ENCODE measurements at places on chromosomes 2 and 18.

GRCh38 chr18:45723567-45724355, at the start of gene SLC14A1:
SLC14A1 (plus strand) TSS chr18:45724181; CDS start chr18:45730321, 6,140 bp downstream.
- DNase-seq = no peak

GRCh38 chr2:231781798-231782726, 980 bp upstream of the PDE6D start:
- no peak for DNase-seq

DNA sequence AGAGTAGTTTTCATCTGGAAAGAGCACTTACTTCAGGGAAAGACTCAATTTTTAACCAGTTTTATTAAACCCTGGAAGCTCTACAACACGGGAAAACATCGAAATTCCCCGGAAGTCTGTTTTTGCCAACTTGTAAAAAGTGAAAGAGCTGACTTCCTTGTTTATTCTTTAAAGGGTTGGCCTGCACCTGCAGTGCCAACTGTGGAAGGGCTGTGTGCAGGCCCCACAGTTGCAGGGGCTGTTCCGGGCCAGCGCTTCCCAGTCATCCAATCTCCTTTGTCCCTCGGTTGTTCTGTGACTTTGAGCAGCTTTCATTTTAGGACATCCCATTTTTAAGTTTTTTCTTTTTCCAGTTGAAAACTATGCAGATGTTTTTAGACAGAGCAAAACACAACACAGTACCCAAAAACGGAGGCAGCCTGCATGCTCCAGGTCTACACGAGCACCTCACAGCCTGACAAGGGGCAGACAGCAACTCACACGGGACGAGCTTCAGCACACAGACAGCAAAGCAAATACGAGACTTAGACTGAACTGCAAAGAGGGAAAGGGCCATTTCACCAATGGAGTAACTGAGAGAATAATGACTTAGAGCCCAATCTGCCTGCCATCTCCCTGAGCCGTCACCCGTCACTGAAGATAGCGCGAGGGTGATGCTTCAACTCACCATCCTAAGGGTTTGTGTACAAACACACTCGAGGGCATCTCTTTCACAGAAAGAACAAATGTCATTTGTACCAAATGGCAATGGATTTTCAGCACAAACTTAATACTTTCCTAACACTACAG, 70.6 kb downstream of the EMILIN2 start:
- no peak for DNase-seq

- DNase-seq = no peak
Observed at GRCh38 chr2:111035830-111036441, 84.8 kb upstream of the BCL2L11 start.

GRCh38 chr2:69034122-69034521, 21.1 kb downstream of the ANTXR1 start:
- DNase-seq = no peak

GRCh38 chr2:43518181-43518580, 77.7 kb downstream of the THADA start:
- DNase-seq = no peak

DNA sequence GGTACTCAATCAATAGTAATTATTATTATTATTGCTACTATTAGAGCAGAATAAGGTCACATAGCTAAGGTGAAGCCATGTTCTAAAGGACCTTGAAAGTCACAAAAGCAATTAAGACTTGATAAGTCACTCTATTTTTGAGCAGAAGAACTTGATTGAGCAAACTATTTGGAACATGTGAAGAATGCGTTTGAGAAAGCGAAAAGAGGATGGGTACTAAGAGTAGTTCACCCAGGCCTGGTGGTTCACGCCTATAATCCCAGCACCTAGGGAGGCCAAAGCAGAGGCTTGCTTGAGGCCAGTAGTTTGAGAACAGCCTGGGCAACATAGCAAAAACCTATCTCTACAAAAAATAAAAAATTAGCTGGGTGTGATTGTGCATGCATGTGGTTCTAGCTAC, 7.2 kb upstream of the RTN4 start:
- DNase-seq = no peak

GRCh38 chr2:219573166-219573565, 1.1 kb downstream of the INHA start:
- no peak for DNase-seq

- DNase-seq = no peak
Observed at GRCh38 chr2:42944779-42945415, 152.5 kb upstream of the HAAO start.

DNA sequence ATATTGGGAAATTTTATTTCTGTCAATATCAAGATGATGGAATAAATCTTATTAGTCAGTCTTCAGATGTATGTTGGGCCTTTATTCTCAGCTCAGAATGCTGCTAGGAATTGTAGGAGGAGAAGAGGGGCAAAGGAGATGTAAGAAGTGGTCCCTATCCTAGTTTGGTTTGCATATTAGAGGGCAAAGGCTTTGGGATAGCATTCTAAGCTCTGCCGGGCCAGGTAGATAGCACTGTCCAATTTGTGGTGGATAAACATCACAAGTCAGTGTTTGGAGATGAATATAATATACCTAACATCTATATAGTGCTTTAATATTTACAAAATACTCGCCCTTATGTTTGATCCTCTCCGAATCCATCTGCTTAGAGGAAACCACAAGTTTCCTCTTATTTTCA, 149.2 kb downstream of the GULP1 start:
- DNase-seq = no peak

GRCh38 chr2:176035013-176035691, 33.1 kb upstream of the LNPK start:
- DNase-seq = no peak

DNA sequence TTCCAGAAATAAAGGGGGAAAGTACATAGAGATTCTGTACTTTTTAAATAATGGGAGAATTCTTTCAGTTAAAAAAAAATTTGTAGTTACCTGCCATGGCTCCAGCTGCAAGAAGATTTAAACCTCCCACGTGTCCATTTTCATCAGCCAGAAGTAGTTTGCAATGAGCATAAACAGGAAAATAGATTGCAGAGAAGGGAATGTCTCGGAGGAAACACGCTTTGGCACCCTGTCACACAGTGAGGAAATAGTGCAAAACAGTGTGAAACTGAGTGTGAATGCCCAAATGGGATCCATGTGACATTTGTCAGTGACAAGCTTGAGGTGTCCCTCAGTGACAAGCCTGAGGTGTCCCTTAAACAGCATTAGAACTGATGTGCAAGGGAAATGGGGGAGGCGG, 102.7 kb downstream of the SLC25A12 start:
- DNase-seq = no peak

GRCh38 chr2:176128172-176128981, 1.1 kb upstream of the HOXD8 start:
- DNase-seq = no peak

DNA sequence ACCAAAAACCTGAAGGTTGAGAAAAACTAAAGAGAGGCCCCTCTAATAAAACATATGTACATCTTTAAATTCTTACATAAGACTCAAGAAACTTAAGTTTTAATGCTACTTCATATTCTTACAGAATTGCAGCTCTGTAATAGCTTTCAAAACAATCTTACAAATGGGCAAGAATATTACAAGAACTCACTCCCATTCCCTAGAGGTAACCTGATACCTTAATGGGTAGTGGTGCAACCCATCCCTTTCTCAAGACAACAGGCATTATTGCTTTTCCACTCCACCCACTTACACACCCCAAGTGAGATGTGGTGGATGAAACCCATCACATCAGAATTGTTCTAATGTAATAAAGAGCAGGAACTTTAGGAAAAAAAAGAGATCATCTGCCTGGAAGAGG, 103.7 kb downstream of the RBMS1 start:
- DNase-seq = no peak

DNA sequence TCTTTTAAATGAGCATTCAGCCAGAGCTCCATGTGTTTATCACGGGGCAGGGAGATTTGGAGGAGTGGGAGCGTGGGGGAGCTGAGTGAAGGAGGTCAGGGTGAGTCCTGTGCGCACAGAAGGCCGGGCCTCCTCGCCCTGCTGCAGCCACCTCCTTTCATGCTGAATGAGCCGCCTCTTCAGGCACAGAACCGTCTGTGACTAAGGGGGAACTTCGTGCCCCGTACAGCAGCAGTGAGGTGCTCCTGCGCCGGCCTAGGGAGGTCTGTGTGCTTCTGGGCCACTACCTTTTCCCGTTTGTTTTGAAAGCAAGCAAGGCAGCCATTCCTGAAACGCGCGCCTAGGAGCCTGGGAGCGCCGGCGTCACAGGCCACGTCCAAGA, 27.1 kb upstream of the ZNF516 start:
- DNase-seq = peak; percentile 32

DNA sequence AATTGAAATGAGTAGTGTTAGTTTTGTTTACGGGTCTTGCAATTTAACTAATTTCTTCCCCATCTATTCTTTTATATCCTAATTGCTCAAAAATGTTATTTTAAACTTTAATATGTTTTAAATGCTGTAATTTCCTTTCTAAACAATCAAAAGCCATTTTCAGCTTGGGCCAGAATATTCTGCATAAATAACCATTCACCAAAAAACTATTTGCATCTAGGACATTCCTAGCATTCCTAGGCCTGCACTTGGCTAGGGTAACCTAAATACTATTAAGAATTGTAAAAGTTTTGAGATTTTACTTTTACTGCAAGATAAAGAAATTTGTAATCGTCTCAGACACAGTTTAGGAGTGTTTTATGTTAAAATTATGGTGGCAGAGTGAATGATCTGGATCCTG, 7.8 kb upstream of the ETAA1 start:
- no peak for DNase-seq

DNA sequence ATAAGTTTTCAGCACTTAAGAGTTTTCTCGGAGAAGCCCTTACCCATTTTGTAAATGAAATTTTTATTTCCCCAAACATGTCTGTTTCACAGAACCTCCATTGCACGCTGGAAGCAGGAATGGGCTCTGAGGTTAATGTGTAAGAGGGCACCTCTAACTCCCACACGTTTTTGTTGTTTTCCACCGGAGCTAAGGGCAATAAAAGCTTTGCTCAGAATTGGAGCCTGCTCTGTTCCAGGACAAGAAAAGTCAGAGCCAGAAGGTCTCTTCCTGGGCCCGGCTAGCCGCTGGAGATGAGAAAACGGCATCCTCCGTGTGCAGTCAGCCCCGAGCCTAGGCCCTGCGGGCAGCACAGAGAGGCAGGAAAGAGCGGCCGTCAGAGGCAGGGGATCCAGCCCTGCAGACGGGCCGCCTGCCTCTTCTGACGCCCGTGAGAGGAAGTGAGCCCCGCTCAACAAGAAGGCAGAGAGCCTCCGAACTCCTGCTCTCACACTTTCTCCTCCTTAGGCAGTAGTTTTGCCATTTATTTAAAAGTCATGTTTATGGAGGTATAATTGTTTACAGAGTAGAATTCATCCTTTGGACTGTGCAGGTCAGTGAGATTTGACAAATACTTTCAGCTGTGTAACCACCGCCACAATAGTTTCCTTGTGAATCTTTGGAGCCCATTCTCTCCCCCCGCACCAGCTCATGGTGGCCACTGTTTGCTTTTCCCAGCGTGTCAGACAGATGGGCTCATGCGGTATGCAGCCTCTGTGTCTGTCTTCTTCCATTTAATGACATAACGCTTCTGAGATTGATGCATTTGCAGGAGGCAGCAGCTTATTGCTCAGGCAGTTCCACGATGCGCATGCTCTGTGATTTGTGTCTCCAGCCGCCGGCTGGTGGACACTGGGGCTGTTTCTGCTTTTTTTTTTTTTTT, 117.3 kb downstream of the GALR1 start:
- DNase-seq = peak; percentile 92

DNA sequence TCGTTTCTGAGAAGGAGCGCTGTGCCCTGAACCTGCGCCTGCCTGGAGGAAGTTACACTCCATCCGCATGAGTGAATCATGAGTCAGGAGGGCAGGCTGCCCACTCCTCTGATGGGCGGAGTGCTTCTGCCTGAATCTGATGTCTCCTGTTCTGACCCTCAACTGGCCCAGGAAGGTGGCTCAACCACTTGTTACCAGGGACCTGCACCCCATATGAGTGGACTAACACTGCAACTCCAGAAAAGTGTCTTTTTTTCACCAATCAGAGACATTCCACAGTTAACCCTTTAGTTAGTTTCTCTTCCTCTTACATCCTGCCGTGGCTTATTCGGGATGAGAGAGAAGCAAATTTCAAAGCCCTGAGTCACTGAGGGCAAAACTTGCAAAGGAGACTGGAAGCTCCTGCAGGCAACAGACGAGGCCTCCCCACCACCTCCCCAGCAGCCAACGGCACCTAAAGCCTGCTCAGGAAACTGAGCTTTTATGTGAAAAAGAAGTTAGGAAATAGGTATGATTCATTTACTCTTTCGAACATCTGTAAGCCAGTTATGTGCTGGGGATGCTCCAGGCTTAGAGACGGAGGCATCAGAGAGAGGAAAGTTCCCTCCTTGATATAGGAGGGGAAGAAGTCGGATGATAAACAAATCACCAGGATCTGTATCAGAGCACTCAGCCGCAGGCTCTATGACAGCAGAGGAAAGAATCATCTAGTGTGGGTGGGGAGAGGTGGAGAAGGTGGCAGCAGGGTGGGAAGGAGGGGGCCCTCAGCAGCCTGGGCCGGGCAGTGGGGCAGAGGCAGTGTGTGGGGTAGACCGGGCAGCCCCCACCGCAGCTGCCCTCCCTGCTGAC, 30.9 kb downstream of the MBP start:
- DNase-seq = no peak

DNA sequence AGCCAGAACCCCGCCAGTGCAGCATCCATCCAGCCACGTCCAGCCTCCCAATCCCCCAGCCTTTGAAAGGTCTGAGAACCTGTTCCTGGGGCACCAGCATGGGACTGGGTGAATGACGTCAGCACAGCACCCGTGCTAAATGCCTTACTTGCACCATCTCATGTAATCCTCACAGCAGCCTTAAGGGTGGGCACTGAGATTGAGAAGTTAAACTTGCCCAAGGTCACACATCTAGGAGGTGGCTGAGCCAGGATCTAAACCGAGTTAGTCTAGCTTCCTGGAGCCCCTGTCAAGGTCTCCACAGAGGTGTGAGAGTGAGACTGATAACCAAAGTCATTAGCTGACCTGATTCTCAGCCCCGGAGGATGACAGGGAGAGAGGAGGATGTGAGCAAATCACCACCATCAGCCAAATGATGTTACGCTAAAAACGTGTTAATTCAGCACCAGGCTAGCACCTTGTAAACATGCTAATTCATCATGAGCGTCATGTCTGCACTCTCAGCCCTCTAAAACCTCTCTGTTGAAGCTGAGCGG, 4.6 kb downstream of the CD8A start:
- no peak for DNase-seq

DNA sequence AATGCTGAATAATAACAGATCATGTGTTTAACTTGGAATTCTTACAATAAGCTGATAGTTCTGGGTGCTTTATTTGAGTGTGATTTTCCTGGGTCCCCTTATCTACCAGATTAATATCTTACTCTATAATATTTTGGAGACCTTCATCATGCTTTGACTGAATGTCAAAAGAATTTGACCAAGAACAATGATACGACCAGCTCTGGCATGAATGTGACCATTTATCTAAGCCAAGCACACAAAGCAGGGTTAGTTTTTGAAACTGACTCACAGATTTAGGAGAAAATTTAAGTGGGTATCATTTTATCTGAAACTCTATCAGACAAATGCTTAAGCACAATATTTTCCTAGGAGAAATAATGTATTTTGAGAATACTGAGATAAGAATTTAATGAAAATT, 677.0 kb downstream of the NYAP2 start:
- DNase-seq = no peak

All from DMS153 (cell line).